ENCODE measurements at places on chromosomes 2 and 18. TPM values are rescaled to one million over a fixed set of nuclear protein-coding genes. Genes with fewer than 3 reads are reported as not detected.

DNA sequence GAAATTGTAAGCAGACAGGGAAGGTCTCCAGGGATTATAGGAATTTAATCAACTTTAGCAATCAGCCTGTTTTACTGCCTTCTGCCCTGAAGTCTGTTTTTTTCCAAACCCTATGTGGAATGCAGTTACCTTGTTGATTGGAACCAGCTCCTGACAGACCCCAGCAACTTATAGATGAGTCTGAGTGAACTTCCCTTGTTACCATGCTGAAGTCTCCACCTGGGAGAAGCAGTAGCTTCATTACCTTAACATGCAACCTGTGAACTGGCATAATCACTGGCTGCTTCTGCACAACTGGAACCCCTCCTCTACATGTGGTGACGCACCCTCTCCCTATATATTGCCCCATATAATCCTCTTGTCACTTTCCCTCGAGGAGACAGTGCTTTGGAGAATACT is 226.3 kb upstream of the SPOPL start:
- peak overlapping the region; percentile 37 for H3K4me3 ChIP-seq
- peaks cover 44% of the 10 kb centered on the region for H3K4me1 ChIP-seq
- H3K27me3 ChIP-seq, result no peaks in the 10 kb centered on the region
- DNase-seq, result no peak

DNA sequence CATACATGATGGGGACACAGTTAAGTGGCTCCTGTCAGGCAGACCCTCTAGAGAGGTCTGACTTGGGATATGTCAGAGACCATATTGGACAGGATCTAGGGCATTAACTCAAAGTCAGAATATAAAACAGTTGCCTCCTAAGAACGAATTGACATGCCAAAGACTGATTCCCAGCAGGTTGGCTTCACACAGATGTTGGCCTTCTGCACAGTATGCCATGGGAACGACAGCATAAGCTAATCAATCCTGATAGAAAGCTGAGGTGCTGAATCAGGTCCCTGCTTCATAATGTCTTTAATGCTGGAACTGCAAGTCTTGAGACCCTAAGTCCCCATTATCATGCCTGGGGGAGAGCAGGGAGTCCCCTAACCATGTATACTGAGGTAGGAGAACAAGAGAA is 165.1 kb downstream of the SRBD1 start:
- no peaks in the 10 kb centered on the region for H3K36me3 ChIP-seq
- no peaks in the 10 kb centered on the region for H3K4me1 ChIP-seq
- no peaks in the 10 kb centered on the region for H3K27me3 ChIP-seq

DNA sequence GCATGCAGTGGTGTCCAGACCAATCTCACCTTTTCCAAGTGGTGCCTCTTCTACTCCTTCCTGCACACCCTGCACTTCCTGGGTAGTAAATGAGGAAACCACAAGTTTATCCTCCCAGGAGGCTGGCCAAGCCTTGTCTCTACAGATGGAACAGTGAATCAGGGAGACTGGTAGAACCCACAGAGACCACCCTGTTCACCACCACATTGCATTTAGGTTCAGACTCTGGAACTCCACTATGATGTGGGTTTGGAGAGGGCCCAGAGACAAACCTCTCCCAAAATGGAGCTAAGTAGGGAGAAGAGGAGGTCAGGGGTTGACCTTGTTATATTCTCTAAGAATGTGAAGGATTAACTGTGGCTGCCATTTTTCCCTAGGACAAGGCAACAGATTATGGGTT is 102.8 kb upstream of the FZD7 start:
- no peak overlapping the region for H3K27ac ChIP-seq
- H3K36me3 ChIP-seq, result no peaks in the 10 kb centered on the region
- DNase-seq, result no peak
- peaks cover 15% of the 10 kb centered on the region for H3K27me3 ChIP-seq

DNA sequence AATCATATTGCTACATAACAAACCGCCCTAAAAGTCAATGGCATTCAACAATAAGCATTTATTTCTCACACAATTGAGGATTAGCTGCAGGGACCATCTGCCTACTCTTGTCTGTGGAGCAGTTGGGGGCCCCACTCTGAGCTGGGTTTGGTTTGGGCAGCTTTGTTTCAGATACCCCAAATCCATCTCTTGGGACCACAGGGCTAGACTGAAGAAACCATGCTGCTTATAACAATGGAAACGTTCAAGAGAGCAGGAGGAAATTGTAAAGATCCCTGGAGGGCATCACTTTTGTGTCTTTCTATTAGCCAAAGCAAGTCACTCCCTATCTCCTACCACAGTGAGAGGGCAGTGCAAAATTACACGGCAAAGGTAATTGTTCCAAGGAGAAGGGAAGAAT is 146.5 kb upstream of the MGAT5 start:
- H3K27me3 ChIP-seq, result no peaks in the 10 kb centered on the region
- H3K36me3 ChIP-seq, result peaks cover 2% of the 10 kb centered on the region
- no peak overlapping the region for H3K27ac ChIP-seq
- no peak overlapping the region for H3K4me3 ChIP-seq

DNA sequence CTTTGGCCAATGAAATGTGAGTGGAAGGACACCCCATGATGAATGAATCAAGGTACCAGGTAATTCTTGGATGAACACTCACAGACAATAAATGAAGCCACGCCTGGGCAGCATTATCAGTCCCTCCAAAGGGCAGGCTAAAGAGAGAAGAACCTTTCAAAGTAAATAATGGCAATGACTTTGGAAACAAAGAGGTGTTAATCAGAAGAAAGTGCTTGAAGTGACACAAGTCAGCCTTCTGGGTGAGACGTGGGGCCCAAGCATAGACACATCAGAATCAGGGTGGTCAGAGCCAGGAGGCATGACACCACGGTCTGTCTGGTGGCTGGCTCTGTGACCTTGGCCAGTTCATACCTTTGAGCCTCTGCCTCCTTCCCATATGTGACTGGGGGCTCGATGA is 103.3 kb downstream of the POLR1A start:
- H3K4me3 ChIP-seq, result no peak overlapping the region
- H3K27me3 ChIP-seq, result no peaks in the 10 kb centered on the region
- peaks cover 14% of the 10 kb centered on the region for H3K4me1 ChIP-seq
- no peak overlapping the region for H3K27ac ChIP-seq
- no peak for DNase-seq

DNA sequence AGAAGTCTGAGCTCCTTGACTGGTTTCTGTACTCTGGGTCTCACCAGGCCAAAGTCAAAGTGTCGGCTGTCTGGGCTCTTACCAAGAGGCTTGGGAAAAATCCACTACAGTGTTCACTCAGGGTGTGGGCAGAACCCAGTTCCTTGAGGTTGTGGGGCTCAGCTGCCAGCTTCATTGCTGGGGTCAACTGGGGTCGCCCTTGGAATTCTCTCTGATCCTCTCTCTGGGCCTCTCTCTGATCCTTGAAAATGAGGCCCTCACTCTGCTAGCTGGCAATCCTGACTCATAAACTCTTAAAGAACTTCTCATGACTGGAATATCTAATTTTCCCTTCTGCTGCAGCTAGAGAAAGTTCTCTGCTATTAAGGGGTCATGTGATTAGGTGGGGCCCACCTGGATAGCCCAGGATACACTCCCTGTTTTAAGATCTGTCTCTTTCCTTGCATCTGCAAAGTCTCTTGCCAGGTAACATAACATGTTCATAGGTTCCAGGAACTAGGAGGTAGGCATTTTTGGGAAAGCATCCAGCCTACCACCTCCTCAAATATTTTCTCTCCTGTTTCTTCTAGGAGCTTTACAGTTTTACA is 66.3 kb downstream of the SP110 start:
- no peak overlapping the region for H3K4me3 ChIP-seq
- no peaks in the 10 kb centered on the region for H3K4me1 ChIP-seq
- no peaks in the 10 kb centered on the region for H3K27me3 ChIP-seq
- no peak for DNase-seq
- no peaks in the 10 kb centered on the region for H3K36me3 ChIP-seq
- no peak overlapping the region for H3K27ac ChIP-seq

GRCh38 chr2:72824224-72824842 is 1.5 kb downstream of the EXOC6B start:
- no peak for DNase-seq
- H3K27ac ChIP-seq, result peak overlapping the region; percentile 97
- peaks cover 10% of the 10 kb centered on the region for H3K36me3 ChIP-seq
- H3K27me3 ChIP-seq, result no peaks in the 10 kb centered on the region
- H3K4me1 ChIP-seq, result peaks cover 26% of the 10 kb centered on the region

GRCh38 chr2:69212238-69213028 is 174.6 kb downstream of the GFPT1 start:
- no peaks in the 10 kb centered on the region for H3K27me3 ChIP-seq
- no peak for DNase-seq
- H3K4me1 ChIP-seq, result no peaks in the 10 kb centered on the region
- H3K36me3 ChIP-seq, result peaks cover 30% of the 10 kb centered on the region

DNA sequence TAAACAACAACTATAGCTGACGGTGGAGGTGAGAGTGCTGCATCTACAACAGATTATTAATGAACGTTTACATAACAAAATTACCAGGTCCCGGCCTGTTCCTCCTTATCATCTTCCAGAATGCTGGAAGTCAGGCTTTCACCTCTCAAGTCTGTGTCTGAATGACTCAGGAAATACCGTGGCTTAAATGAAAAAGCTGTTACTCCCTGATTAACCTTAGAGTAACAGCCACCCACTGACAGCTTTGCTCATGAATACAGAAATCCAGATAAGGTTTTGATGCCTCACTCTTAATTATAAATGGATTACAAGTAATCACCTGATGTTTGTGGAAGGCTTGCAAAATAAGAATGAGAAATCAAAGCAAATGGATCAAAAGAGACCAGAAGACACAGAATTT is 885.3 kb upstream of the CELF4 start:
- DNase-seq, result no peak
- no peak overlapping the region for H3K27ac ChIP-seq

DNA sequence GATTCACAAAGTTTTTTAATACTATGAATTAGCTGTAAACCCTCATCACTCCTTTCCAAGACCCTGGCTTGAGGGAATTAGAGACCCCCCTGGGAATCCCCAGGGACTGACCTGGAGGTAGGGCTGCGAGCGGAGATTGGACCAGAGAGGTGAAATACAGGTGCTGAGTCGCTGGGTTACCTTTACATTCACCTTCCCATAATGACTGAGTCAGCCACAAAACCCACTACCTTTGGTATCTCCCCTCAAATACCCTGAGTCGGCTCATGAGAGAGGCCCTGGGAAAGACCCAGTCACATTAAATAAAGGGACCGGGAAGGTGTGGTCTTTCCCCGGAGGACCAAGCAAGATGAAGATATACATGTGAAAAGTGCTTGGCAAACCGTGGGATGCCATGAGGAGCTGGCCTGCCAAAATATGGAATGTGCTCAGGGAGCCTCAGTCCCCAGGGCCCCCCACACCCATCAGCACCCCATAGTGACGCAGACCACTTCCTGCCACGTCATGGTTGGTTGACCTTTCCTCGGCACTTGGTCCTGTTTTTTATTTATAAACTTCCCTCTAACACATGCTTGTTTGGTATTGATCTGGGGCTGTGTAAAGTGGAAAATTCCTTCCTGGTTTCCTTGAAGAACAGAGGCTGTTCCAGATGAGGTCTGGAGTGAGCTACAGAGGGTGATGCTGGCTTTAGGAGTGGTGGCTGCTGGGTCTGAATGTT is 51.4 kb downstream of the IL1RL2 start:
- peaks cover 6% of the 10 kb centered on the region for H3K4me1 ChIP-seq
- peaks cover 4% of the 10 kb centered on the region for H3K27me3 ChIP-seq
- peak overlapping the region; percentile 65 for H3K27ac ChIP-seq
- H3K4me3 ChIP-seq, result no peak overlapping the region

DNA sequence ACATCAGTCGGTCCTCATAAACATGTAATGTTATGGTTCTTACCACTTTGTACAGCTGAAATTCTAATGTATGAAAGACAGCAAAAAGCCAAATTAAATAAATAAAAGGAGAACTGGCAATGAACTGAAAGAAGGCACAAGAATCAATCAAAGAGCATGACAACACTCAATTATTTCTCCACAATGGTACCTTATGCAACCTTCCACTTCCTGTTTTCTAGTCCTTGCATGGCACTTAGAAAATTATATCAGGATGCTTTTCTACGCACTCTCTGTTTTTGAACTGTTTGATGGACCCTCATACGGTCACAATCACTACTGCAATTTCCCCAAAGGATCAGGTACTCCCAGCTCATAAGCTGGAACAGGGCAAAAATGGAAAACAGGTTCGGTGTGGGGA is 81.6 kb downstream of the EPB41L3 start:
- no peak overlapping the region for H3K4me3 ChIP-seq
- no peaks in the 10 kb centered on the region for H3K36me3 ChIP-seq
- H3K27me3 ChIP-seq, result no peaks in the 10 kb centered on the region
- peaks cover 11% of the 10 kb centered on the region for H3K4me1 ChIP-seq
- DNase-seq, result no peak
- H3K27ac ChIP-seq, result no peak overlapping the region

DNA sequence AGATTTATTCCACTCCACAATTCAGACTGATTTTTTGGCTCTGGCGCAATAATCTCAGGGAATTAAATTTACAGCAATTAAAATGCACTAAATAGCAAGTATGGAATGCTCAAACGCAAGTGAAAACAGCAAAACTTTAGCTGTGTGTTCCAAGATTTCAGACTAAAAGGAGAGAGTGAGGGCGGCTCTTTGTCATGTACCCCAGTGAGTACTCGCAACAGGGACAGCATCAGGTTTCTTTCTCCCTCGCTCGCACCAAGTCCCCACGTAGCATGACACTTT is 1.1 kb downstream of the ROCK2 start:
- H3K27ac ChIP-seq, result peak overlapping the region; percentile 98
- H3K36me3 ChIP-seq, result no peaks in the 10 kb centered on the region
- peaks cover 10% of the 10 kb centered on the region for H3K27me3 ChIP-seq
- peaks cover 33% of the 10 kb centered on the region for H3K4me1 ChIP-seq
- no peak for DNase-seq

DNA sequence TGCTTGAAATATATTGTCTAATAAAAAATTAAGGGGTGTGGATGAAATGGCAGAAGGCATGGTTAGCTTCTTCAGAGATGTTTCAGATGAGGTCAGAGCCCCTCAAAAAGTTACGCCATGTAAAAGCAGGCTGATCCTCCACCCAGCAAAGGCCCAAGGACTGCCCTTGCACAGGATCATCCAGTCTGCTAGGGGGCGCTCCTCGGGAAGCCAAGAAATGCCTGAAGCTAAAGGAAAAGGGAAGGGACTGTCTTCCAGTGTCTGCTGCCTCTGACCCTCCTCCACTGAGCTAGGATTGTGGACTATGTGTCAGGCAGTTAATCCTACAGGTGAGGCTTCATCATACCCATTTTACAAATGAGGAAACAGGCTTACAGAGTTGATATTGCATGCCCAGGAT is 33.8 kb upstream of the TEX51 start:
- H3K27me3 ChIP-seq, result no peaks in the 10 kb centered on the region
- no peak for DNase-seq
- H3K4me1 ChIP-seq, result no peaks in the 10 kb centered on the region
- no peaks in the 10 kb centered on the region for H3K36me3 ChIP-seq
- H3K27ac ChIP-seq, result no peak overlapping the region

GRCh38 chr18:69778680-69779079 is 169.0 kb downstream of the CD226 start:
- H3K4me3 ChIP-seq, result no peak overlapping the region
- DNase-seq, result no peak
- no peaks in the 10 kb centered on the region for H3K27me3 ChIP-seq
- H3K27ac ChIP-seq, result no peak overlapping the region
- no peaks in the 10 kb centered on the region for H3K4me1 ChIP-seq

- H3K27me3 ChIP-seq, result no peaks in the 10 kb centered on the region
- H3K4me3 ChIP-seq, result no peak overlapping the region
- no peak for DNase-seq
- H3K27ac ChIP-seq, result no peak overlapping the region
- no peaks in the 10 kb centered on the region for H3K36me3 ChIP-seq
Observed at GRCh38 chr2:19474128-19474527, 115.7 kb upstream of the OSR1 start.

The TANC1 gene
- 29.8 TPM for total RNA-seq

The MOB1A gene
- total RNA-seq, result 93.5 TPM

The ASIC4 gene
- 3.4 TPM for total RNA-seq

The POU3F3 gene
- total RNA-seq, result not detected

The PREPL gene
- total RNA-seq, result 42.6 TPM

The IHH gene
- 17.3 TPM for total RNA-seq

The UGT1A1 gene
- total RNA-seq, result not detected
